Fibroblast of skin of left biceps (primary cell): ENCODE measurements at places on chromosomes 2 and 18.

DNA sequence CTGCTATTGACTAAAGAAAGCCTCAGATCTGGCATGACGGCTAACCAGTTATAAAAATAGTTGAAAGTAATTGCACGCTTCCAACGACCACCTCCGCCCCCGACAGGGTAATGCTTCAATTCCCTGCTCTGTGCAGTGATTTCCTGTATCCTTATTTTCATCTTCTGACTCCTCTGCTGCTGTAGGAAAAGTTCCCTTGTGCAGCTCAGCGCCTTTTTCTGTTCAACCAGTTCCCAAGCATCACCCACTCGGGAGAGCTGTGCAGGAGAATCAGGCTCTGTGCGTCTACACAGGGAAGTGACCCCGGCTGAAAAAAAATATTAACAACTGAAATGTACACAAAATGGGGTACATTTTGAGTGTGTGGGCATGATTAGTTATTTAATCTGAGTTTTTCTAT, 91.3 kb upstream of the COPS8 start:
- no peak for DNase-seq

GRCh38 chr18:56286775-56287325, 351.5 kb downstream of the TXNL1 start:
- DNase-seq = peak; percentile 86

DNA sequence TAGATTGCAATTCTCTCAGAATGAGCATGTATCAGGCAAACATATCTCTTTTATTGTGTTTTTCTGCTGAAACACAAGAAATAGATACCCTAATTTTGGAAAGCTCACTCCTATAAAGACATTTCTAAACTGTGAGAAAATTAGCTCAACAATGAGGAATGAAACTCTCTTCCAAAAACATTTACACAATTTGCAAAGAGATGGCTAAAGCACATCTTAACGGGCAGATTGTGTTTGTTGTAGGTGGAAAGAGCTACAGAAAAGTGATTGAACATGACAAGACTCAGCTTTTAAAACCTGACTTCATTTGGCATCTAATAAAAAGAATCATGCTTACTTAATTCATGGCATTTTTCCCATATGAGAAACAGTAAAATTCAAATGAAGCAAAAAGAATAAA, 175.0 kb upstream of the SLC39A10 start:
- no peak for DNase-seq

DNA sequence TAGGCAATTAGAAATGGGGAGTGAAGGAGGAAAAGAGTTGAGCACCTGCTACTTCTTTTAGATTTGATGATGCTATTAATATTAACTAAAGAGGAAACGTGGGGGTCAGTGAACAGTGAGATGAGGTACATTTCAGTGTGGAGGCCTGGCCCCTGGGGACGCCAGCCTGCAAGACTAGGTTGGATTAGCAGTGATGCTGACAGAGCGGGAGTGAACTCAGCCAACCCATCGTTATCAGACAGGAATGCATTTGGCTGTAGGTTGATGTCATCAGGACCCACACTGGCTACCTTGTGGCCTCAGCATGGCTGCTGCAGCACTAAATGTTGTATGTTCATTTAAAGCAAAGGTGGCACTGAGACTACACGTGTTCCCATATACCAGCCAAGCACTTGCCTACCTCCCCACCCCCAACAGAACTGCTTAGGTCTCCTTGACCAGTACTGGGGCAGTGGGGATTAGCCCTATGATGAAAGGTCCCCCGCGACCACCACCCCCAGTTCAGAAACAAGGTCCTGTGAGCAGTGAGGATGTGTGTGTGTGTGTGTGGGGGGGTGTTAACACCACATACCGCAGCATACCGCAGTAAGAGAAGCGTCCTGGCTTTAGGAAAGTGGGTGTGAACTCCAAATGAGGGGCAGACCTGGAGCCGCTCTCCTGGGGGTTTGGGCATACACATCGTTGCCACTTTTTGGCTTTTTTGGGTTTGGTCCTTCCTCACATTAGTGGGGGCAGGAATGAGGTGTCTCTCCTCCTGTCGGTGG, 26.0 kb downstream of the DGKD start:
- no peak for DNase-seq

- no peak for DNase-seq
These were observed 4.5 kb upstream of the GAL3ST2 start for GRCh38 chr2:241772063-241772499.

GRCh38 chr2:224416656-224417360, 14.9 kb upstream of the FAM124B start:
- no peak for DNase-seq

- DNase-seq = no peak
These were observed 224.5 kb downstream of the SP3 start for GRCh38 chr2:173740639-173741038.

DNA sequence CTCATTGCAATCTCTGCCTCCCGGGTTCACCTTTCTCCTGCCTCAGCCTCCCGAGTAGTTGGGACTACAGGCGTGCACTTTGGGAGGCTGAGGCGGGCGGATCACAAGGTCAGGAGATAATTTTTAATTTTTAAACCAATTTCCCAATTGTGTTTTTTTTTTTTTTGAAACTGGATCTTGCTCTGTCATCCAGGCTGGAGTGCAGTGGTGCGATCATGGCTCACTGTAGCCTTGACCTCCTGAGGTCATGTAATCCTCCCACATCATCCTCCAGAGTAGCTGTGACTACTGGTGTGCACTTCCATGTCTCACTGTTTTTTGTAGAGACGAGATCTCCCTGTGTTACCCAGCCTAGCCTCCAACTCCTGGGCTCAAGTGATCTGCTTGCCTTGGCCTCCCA, 49.3 kb downstream of the GLS start:
- no peak for DNase-seq

- no peak for DNase-seq
These were observed 100.2 kb upstream of the FOSL2 start for GRCh38 chr2:28292491-28292890.

DNA sequence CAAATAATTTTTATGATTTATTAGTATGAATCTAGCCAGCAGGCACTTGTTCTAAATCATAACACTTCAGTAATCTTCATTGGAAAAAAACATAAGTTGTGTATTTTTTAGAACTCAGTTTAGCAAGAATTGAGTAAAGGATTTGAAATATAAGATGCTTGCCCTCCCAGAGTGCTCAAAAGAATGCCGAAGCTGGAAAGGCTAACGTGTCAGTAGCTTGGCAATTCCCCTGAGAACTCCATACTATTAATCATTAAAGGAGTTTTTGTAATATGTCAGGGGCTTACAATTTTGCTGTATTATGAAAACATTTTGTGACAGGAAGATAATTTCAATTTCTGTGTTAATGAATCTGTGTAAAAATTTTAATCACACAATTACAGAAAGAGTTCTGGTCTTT, 122.7 kb downstream of the GULP1 start:
- peak; percentile 38 for DNase-seq

GRCh38 chr2:9250091-9250490, 43.5 kb downstream of the ASAP2 start:
- no peak for DNase-seq

GRCh38 chr2:85772841-85773491, 19.2 kb downstream of the ATOH8 start:
- no peak for DNase-seq

GRCh38 chr18:62998443-62998842, 283.1 kb downstream of the PHLPP1 start:
- DNase-seq = no peak

GRCh38 chr2:22904126-22904684, 480.8 kb upstream of the KLHL29 start:
- DNase-seq = no peak

- no peak for DNase-seq
These were observed 75.3 kb upstream of the TRIB2 start for GRCh38 chr2:12641441-12641840.

GRCh38 chr2:70793450-70793849, 3.0 kb upstream of the FIGLA start:
- DNase-seq = no peak

GRCh38 chr2:157124731-157125130, 132.8 kb upstream of the GALNT5 start:
- DNase-seq = no peak

DNA sequence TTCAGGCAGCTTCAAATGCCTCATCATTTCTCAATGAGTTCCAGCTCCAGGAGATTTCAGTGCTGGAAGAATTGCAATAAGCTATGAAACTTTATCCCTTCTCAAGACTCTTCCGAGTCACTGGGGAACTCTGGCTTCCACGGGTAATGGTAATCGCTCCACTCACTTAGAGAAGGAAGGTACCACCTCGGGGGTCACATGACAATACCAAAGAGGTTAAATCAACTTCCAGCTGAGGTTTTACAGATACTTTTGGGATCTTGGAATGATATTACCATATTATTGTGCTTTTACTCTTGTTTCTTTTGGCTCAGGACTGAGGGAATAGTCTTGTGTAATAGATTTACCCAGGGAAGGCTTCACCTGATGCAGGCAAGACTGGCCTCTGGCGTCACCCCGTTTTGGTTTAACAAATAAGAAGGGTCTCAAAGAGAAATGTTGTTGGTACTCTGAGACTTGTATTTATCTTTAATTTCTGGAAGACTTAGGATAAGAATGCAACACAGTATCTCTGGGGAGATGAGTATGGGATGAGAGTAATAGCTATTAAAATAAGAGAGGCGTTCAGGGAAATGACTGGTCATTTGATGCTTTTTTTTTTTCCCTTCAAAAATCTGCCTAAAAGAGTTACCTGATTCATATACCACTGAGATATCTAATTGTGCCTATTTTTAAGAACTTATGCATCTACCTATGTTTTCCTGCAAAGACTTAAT, 316.9 kb upstream of the ZEB2 start:
- peak; percentile 38 for DNase-seq

GRCh38 chr2:236754271-236754944, 184.8 kb downstream of the ACKR3 start:
- no peak for DNase-seq

DNA sequence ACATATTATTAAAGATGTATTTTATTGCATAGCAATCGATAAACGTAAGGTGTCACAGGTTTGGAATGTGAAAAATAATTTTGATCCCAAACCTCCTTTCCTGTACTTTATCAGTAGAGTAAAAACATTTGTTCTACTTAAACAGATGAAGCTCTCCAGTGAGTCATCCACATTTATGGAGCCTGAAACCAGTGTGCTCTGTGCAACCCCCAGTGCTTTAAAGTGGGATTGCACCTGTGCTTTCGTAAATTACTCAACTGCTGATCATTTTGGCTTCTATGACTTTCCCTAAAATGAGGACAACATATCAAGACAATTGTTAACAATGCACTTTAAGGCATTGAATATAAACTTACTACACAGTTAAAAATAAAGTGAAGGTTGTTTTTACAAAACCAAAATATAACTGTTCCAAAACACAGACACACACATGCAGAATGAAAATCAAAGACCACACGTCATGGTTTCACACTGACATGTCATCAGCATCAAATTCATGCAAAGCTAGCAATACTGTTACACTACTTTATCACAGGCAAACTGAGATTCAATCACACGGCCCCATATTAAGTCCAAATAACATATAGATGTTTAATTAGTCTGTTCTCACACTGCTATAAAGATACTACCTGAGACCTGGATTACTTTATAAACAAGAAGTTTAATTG, 9.7 kb downstream of the TMEM18 start:
- no peak for DNase-seq

GRCh38 chr18:35451032-35451431, 46.7 kb downstream of the INO80C start:
- no peak for DNase-seq

GRCh38 chr2:160652236-160652635, 158.6 kb upstream of the RBMS1 start:
- no peak for DNase-seq

GRCh38 chr18:67608191-67608590, 91.7 kb upstream of the DSEL start:
- DNase-seq = no peak

DNA sequence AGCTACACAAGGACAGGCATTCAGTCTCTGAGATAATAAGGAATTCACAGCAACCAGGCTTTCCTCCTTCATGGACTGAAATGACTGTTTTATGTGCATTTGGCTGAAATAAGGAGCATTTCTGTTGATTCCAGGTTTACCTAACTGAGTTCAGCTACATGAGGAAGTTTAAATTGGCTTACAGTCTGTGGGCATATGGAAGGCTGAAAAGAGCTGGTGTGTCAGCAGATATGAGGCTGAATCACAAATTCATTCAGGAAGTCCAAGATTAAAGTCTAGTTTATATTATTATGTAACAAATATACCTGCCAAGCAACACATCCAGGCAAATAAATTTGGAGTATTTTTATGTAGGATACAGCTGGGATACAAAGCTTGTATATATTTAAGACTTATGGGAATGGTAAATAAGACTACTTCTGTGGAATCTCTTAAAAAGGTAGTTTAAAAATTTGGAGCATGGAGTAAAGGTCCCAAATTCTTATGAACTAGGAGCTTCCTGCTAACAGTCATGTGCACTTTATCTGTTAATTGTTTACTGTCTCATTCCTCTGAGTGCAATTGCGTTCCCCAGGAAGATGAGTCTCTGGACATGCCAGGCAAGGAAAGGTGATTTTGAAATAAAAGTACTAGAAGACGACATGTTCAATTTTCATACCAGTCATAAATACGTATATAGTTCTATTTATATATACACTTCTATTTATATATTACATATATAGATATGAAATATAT, 53.0 kb downstream of the ZC3H8 start:
- no peak for DNase-seq

DNA sequence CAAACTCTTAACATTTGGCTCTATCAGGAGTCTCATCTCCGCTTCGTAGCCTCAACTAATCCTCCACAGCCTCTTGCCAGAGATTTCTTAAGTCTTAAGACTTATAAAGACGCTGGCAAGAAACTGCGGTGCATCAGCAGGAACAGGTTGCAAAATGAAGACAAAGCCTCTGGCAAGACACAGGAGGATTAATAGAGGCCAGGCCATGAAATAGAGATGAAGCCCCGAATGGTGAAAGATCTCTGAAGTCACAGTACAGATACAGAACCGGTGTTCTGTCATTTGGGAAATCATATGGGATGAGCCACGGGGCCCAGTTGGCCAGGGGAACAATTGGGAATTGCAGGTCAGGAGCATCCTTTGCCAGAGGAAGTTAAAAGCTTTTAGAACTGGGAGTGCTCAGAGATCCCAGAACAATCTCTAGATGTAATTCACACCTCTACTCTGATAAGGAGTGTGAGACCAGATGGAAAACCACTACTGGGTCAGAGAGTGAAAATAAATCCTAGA, 190.9 kb upstream of the FOSL2 start:
- no peak for DNase-seq

GRCh38 chr2:63861220-63861822, 19.6 kb downstream of the UGP2 start:
- no peak for DNase-seq

- DNase-seq = no peak
These were observed 170.9 kb upstream of the SIX2 start for GRCh38 chr2:45180033-45180746.

GRCh38 chr2:102434655-102435381, 11.9 kb downstream of the IL18RAP start:
- DNase-seq = no peak
